ENCODE measurements at places on chromosomes 7 and 10. TPM values are rescaled to one million over a fixed set of nuclear protein-coding genes. Genes with fewer than 3 reads are reported as not detected.

GRCh38 chr7:145106001-145106400 is 270.1 kb upstream of the TPK1 start:
- no peak for DNase-seq

The TLL2 gene
- 0.89 TPM for polyA plus RNA-seq

DNA sequence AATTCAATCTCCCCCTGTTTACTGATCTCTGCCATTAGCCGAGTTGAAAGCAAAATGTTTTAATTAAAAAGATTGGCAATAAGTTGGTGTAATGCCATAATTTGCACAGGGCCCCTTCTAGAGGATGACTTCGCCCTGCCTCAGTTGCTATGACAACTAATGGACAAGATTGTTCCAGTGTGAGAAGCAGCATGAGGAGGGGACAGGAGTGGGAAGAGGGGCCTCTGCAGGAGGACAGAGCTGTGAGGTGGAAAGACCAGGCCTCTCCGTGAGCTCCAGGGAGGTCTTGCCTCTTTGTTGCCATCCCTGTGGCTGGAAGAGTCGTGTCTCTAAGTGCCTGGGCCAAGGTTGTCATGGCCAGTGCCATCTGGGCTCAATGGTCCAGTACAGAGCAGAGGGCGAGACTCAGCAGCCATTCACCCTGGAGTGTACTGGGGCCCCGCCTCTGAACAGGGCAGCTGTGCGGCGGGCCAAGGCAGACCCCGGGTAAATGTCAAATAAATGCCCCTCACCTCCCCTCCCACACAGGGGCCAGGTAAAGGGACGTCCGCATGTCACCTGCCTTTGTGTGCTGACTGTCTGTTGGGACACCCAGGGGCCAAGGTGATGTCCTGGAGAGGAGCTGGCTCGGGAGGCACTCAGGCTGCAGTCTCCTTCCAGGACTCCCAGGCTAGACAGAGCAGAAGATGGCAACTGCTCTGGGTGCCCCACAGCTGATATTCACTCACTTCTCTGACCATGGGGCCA is 97.0 kb upstream of the RET start:
- no peak for DNase-seq

- no peak for DNase-seq
These were observed 69.2 kb upstream of the LRRC4 start for GRCh38 chr7:128100225-128100948.

DNA sequence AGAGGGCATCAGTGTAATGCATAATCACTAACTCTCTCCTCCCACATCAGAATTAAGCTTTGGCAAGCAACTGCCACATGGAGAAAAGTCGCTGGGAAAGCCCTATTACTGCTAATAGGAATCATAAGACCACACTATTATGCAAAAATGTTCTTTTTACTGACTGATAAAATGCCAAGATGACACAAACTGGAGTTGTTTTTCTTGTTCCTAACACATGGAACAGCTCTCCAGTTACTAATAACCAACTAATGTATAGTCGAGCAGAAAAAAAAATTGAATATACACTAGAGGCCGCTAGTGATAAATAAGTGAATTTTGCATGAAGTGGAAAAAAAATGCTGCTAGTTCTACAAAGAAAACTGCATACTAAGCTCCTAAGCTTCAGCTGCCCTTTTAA is 165.6 kb downstream of the TPK1 start:
- no peak for DNase-seq

DNA sequence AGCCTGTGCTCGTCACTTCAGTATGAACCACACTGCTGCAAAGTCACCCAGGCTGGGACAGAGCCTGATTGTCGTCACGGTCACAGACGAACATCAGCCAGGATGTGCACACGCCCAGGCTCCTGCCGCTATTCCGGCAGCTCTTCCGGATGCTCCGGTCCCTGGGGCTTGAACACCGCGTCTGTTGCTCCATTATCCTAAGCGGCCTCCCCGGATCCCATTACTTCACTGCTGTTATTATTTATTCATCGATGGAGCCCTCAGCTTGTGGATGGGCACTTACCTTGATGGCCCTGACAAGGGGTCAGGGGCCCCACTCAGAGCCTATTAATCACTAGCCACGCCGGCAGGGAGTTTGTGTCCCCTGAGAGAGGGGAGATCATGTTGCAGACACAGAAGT is 120.8 kb upstream of the PCBD1 start:
- no peak for DNase-seq

The FANK1 gene
- 9.6 TPM for polyA plus RNA-seq

DNA sequence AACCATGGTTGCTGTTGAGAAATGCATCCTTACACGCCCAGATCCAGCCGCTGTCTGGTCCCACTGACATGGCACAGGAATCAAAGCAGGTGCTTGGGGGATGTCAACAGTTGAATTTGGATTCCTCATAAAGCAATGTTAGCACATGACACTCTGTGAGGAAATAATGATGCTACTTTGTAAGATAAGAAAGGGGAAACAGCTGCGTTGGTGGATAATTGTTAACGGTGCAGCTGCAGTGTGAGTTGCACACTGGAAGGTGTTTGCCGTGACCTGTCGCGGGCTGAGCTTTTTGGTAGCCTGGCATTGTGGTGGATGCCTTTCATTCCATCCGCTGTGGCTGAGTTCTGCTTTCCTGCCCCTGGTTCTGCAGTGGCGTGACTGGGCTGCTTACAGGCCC is 113.9 kb downstream of the MGMT start:
- DNase-seq = no peak

The PLEKHS1 gene
- polyA plus RNA-seq = 0.18 TPM

The SRGN gene
- polyA plus RNA-seq = 16.3 TPM

The NUDT13 gene
- polyA plus RNA-seq = 5.6 TPM

DNA sequence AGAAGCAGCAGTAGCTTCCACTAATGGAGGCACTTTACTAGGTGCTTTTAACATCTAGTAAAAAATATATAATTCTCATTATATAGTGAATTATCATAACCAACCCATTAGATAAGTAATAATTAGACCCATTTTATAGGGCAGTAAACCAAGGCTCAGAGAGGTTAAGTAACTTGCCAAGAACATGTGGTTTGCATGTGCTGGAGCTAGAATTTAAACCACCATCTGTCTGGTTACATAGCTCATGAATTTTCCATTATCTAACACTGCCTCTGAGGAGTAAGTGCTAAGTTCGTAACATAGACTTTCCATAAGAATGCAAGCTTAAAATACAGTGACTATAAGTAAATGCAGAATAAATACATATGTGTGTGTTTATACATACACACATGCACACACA is 41.9 kb downstream of the CREB3L2 start:
- no peak for DNase-seq

DNA sequence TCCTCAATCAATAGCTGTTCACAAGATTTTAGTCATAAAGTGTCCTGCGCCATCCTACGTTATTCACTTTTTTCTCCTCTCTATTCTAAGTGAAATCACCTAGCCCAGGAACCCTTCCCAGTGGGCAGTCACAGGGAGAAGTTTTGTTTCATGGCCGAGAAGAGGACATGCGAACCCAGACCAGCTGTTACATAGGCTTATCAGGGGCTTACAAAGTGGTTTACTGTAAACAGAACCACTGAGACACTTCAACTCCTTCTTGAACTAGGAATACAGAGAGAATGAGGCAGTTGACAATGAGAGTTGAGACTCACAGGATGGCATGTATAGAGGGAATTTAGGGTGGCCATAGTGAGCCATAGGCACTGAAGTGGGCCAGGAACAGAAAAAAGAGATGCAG is 246.9 kb upstream of the GLI3 start:
- DNase-seq = no peak

The C10orf105 gene
- polyA plus RNA-seq = 0.17 TPM

DNA sequence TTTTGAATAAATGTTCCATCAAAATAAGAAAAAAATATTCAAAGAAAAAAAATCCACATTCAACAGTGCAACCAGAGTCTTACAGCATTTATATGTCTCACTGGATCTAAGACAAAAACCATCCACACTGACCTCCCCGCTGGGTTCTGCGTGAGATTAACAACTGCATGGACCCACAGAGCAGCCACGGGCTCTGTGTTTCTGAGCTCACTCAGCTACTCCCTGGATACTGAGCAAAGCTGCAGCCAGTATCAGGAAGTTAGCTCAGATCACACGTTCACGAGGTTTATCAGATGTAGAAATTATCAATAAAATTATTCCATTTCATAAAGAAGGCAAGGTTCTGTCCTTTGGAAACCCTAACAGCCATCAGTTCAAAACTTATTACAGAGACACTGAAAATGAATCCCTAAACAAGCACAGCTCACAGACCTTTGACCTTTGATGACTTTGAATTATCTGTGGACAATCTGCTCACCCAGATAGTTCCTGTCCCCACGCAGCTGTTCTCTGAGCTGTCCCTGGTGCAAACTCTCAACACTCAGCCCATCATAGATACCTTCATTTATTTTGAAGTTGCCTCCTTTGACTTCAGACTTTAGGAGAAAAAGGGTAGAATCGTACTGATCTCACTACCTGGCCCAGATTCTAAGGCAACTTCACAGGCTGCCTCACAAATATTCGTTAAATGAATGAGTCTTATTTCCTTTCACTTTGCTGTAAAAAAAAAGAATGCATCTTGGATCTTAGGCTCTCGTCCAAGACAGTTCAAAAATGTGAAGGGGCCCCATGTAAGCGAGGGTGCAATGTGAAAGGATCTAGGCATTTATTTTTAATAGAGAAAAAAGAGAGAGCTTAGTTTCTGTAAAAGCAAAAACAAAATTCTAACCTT is 67.7 kb upstream of the SVIL start:
- no peak for DNase-seq

GRCh38 chr7:116509982-116510579 is 10.5 kb downstream of the CAV2 start:
- DNase-seq = no peak

GRCh38 chr10:35232527-35232926 is 103.8 kb upstream of the CCNY start:
- no peak for DNase-seq

The ABCA13 gene
- 0.86 TPM for polyA plus RNA-seq

DNA sequence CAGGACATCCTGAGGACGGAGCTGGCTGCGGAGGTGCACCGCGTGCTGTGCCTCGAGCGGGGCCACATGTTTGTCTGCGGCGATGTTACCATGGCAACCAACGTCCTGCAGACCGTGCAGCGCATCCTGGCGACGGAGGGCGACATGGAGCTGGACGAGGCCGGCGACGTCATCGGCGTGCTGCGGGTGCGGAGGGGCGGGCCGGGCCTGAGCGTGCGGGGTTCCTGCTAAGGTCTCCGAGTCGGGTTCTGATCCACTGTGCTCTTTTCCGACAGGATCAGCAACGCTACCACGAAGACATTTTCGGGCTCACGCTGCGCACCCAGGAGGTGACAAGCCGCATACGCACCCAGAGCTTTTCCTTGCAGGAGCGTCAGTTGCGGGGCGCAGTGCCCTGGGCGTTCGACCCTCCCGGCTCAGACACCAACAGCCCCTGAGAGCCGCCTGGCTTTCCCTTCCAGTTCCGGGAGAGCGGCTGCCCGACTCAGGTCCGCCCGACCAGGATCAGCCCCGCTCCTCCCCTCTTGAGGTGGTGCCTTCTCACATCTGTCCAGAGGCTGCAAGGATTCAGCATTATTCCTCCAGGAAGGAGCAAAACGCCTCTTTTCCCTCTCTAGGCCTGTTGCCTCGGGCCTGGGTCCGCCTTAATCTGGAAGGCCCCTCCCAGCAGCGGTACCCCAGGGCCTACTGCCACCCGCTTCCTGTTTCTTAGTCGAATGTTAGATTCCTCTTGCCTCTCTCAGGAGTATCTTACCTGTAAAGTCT is 10.4 kb downstream of the ATG9B start:
- no peak for DNase-seq

The PDK4 gene
- polyA plus RNA-seq = 15.8 TPM

- DNase-seq = no peak
These were observed 41.9 kb downstream of the AUTS2 start for GRCh38 chr7:69640216-69640615.

- no peak for DNase-seq
These were observed 133.5 kb downstream of the ST7 start for GRCh38 chr7:117086788-117087187.

- DNase-seq = no peak
These were observed 8.6 kb downstream of the MEST start for GRCh38 chr7:130500463-130500862.

GRCh38 chr10:48633381-48634197 is 28.7 kb upstream of the ARHGAP22 start:
- no peak for DNase-seq

The ANKRD61 gene
- 0.58 TPM for polyA plus RNA-seq

The CRHR2 gene
- 0.24 TPM for polyA plus RNA-seq

DNA sequence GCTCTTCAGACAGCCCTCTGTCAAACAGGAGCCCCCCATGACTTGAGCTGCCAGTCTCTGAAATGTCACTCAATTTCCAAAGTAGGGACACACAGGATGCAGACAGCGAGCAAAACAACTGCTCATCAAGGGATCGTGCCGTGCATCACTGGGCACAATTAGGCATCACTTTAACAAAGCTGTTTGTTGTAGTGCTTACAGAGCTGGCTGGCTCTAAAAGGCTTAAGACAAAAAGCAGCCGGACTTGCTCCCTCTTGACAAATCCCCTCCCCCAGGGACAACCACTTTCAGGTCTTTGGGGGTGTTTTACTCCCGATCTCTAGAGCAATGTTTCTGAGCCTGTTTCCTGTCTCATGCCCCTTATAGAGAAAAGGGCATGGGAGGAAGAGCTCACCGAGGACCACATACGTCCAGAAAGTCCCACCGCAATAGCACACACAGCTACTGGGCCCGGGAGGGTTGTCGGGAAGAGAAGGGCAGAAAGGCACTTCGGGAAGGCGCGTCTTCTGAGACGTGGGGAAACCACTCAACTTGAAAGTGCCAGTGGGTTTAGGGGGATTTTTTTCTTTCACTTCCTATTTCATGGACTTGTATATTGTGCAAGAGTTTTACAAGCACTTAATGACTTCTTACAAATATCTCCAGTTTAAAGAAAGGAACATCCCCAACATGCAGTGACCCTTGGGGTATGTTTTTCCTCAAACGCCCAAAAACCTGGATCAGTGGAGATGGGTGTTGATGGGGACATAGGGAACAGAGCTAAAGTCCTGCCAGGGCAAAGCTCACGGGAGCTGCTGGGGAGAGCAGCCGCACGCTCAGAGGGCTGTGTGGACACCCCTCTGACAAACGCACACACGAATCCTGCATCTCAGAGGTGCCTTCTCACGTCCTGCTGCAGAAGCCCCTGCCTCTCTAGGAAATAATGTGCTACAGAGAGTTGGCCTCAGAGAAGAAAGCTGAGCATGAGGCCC is 27.1 kb downstream of the LRRC20 start:
- no peak for DNase-seq

GRCh38 chr7:55574051-55574717 is 1.9 kb upstream of the VOPP1 start:
- no peak for DNase-seq
